A673 (cell line): ENCODE measurements at places on chromosomes 7 and 10. TPM values are rescaled to one million over a fixed set of nuclear protein-coding genes. Genes with fewer than 3 reads are reported as not detected.

- no peak for DNase-seq
These were observed 7.9 kb upstream of the PITRM1 start for GRCh38 chr10:3180355-3181025.

DNA sequence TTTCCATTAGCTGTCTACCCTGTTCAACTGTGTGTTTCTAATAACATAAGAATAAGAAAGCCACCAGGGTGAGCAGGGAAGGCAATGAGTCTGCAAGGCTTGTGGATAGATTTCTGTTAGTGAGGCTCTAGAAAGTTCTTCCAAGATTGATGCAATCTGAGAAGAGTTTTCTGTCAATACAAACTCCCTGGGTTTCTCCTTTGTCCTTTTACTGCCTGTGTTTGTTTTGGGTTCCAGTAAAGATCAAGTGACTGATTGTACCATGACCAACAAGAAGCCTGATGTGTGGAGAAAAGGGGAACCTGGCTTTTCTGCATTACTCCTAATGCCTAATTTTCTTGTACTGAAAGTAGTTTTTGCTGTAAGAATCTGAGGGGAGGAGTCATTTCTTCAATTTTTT lies 139.9 kb downstream of the CFTR start:
- DNase-seq = no peak

JAKMIP3 gene
- total RNA-seq = 2.0 and 2.8 TPM in 2 replicates

GRCh38 chr7:70525991-70526390 lies 606.0 kb upstream of the GALNT17 start:
- DNase-seq = no peak

DNA sequence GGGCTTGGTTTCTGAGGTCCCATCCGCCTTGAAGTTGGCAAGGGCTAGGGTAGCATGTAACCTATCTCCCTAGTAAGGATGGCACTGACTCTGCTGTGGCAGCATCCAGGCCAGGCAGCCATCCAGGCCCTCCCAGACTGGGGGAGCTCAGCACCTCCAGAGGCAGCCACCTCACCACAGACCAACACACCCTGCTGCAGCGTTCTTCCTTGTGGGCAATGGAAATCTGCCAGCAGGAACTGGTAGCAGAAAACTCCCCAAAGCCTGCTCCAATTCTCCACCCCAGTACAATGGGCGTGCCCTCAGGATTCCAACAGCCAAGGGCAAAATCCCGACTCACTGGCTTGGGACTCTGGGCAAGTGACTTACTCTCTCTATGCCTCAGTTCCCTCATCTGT lies 27.5 kb downstream of the DLG5 start:
- DNase-seq = no peak

NSMCE4A gene
- total RNA-seq = 67.2 and 71.7 TPM in 2 replicates

GRCh38 chr10:13788711-13789447 lies 202.1 kb downstream of the PRPF18 start:
- no peak for DNase-seq

TMEM184A gene
- total RNA-seq = not detected in 2 replicates

DNA sequence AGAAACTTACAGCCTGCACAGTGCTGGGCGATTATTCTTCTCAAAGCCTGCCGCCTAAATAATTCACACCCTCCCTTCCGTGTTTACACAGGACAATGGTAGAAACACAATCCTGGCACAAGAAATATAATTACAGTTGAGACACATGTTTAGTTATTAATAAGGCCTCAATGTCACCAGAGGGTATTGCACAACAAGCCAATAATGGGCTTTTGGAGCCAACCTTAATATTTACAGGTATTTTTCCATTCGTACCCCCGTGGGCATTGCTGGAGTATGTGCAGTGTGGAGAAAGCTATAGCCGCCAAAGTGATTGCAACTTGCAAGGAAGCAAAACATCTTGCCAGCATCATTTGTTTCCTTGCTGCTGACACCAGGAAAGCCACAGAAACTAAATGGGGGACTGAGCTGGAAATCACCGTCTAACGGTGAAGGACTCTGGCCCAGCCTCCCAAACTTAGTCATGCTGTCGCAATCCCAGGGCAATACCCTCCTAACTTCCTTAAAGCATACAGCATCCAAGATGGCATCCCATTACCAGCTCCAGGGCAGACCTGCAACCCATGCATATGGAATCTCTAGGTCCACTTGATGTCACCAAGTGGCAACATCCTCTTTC lies 8.6 kb downstream of the CALN1 start:
- DNase-seq = no peak
